Smooth muscle cell of trachea (primary cell): ENCODE measurements at places on chromosomes 11 and 22. TPM values are rescaled to one million over a fixed set of nuclear protein-coding genes. Genes with fewer than 3 reads are reported as not detected.

The ST14 gene
- total RNA-seq = 0.17 TPM in 1 of 2 replicates, not detected in the other

The CCDC86 gene
- 9.2 and 15.1 TPM in 2 replicates for total RNA-seq

The CYB5R3 gene
- 80.9 and 122 TPM in 2 replicates for total RNA-seq

The PAX6 gene
- total RNA-seq = 0.15 and 0.33 TPM in 2 replicates

The VSIG2 gene
- 0.33 TPM in 1 of 2 replicates, not detected in the other for total RNA-seq

The HTR3A gene
- not detected in 2 replicates for total RNA-seq

The CBLIF gene
- not detected in 2 replicates for total RNA-seq

The CST6 gene
- 0.17 TPM in 1 of 2 replicates, not detected in the other for total RNA-seq
